ENCODE measurements at places on chromosomes 6 and 20.

- no peak for DNase-seq
Observed at GRCh38 chr6:53300656-53301551, 47.8 kb downstream of the ELOVL5 start.

DNA sequence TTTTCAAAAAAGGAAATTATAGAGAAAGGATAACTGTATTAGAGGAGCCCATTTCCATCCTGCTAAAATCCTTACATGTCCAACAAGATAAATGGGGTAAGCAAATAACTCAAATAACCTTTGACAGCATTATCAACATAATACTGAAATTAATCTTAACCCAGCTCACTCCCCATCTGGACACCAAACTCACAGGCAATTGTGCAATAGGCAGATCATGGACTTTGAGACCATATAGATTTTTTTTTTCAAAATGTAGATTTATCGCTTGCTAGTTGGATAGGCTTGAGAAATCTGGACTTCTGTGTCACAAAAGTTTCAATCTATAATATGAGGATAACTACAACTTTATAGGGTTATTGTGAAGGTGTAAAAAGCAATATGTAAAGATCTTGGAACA lies 134.4 kb upstream of the ASCC3 start:
- DNase-seq = no peak

DNA sequence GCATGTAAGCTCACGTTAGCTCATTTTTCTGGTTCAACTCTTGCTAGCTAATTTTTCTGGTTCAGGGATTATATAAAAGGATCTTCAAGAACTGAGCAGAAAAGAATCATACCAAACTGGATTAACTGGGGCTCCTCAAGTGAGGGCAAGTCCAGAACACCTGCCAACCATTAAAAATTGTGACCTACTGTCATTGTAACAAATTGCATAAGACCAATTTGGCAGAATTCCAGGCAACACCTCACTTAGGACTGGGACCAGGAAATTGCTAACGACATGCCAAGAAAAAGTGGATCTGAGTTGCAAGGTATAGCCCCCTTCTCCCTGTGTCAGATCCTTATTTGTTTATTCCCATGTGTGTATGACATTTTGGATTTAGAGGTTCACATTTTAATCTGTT lies 216.6 kb downstream of the HIVEP2 start:
- no peak for DNase-seq

DNA sequence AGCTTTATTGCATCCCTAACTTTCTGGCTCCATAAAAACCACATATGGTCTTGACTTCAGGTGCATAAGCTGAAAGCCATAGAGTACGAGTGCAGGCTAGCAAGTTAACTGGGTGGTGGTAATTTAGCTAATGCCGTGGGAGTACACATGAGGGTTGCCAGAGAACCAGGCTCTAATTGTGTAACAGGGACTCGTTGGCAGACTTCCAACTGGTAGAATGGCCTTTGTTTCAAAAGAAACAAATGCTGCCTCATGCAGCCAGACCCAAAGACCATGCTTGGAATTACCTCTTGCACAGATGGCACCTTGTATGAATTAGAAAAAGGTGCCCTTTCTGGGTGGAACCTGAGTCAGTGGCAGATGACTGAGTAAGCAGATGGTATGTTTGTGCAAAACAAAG lies 73.2 kb downstream of the LY86 start:
- DNase-seq = no peak

GRCh38 chr20:6341491-6341890 lies 218.7 kb upstream of the FERMT1 start:
- DNase-seq = no peak

DNA sequence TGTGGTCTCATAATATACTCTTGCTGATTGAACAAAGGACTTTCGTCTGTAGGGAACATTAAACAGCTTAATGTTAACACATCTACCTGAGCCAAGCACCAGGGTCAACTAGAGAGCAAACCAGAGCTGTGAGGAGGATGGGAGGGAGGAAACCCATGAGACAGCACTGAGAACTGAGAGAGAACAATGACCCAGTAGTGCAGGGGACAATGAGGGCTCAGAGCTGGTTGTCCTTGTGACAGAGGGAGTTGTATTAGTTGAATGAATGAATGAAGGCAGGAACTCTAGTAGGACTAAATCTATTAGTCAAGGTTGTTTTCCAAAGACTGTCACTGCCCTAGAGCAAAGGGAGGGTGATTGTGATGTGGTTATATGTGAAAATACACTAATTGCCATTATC lies 28.2 kb upstream of the GSTA4 start:
- DNase-seq = no peak

DNA sequence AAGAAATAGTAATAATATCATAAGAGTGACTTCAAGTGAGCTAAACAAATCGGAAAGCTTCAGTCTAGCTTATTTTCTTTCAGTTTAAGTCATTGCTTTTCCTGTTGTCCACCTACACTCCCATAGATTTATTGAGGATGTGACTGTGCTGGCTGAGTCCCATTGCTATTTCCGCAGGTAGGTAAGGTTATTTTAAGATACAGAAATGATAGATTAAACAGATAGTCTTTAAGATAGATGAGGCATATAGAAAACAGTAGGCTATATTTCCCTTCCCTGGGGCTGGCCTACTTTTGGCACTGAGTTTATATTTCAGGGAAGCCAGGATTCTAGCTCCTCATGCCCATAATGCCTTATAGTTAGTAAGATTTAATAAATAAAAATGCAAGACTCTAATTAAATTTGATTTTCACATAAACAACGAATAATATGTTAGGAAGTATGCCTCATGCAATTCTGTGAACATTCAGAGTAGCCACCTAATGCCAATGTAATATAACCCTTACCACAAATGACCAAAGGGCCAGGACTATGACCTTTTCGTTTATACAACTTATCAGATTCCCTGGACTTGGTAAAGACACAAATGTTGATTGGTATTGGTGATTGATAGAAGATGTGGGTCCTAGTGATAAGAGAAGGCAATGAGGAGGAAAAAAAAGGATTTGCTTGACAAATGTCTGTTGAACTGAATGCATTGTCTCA lies 1079.3 kb downstream of the EPHA7 start:
- DNase-seq = no peak

DNA sequence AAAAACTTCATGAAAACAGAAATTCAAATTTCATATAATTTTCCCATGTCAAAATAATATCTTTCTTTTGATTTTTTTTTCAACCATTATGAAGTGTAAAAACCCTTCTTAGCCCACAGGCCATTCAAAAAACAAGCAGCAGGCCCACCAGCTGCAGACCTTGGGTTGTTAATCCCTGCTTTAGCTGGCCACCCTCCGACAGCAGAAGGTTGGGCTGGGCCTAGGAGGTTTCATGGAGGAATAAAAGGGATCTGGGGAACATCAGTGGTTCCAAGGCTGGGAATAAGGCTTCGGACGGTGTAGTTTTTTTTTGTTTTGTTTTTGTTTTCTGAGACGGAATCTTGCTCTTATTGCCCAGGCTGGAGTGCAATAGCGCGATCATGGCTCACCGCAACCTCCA lies 3.6 kb upstream of the HSP90AB1 start:
- DNase-seq = no peak

- no peak for DNase-seq
Observed at GRCh38 chr6:35552285-35552917, 39.7 kb upstream of the TULP1 start.

Data from T47D (cell line).